ENCODE measurements at places on chromosomes 13 and 19.

- peak; percentile 24 for DNase-seq
Observed at GRCh38 chr13:107457686-107458085, 757.6 kb downstream of the LIG4 start.

- no peak for DNase-seq
Observed at GRCh38 chr13:22336460-22336859, 665.6 kb downstream of the FGF9 start.

DNA sequence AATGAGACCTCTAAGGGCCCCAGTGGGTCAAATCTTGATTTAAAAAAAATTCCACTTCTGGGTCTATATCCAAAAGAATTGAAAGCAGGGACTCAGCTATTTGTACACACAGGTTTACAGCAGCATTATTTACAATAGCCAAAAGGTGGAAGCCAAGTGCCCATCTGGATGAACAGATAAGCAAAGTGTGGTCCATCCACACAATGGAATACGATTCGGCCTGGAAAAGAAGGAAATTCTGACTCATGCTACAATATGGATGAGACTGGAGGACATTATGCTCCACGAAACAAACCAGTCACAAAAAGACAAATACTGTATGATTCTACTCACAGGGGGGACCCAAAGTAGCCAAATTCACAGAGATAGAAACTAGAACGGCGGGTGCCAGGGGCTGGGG, 76.7 kb downstream of the CACNA1A start:
- DNase-seq, result no peak

- no peak for DNase-seq
Observed at GRCh38 chr19:56619121-56619520, 23.8 kb upstream of the SMIM17 start.

GRCh38 chr13:110138700-110139036, 168.3 kb downstream of the COL4A1 start:
- DNase-seq, result no peak

- no peak for DNase-seq
Observed at GRCh38 chr13:30805132-30805537, 69.8 kb downstream of the ALOX5AP start.

- no peak for DNase-seq
Observed at GRCh38 chr19:48713041-48713863, 6.3 kb downstream of the MAMSTR start.

DNA sequence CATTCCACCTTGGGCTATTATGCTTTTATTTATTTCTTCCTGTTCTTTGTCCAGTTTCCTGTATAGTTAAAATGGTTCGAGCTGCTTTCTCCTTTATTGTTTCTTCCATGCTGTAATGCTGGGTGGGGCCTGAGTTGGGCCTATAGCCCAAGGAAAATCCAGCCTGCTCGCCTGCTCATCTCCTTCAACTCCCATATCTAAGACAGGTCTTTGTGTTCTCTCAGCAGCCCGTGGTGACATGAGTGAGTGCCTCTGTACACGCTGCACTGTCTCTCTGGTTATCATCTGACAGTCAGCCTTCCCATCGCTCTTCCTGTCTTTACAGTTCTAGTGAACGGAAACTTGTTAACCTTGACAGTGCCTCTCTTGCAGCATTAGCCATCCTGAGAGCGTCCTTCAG, 221.9 kb upstream of the SLC10A2 start:
- no peak for DNase-seq

DNA sequence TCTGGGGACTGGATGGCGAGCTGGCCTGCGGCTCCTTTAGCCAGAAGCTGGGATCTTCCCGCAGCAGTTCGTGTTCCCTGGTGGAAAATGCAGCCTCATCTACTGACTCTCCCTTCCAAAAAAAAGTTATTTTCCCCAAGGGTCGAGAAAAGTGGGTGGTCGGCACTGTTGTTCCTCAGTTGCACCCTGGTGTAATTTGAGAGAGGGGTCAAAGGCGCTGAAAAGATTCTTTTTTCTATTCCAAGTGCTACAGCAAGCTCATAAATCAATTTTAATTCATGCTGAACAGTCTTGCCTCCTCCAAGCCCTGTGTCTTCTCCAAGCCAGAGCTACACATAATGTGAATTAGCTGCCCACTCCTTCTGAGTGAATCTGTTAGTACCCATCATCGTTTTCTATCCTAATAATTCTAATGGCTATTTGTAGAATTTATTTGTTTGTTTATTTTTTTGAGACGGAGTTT, 774 bp downstream of the SLC25A15 start:
- DNase-seq, result no peak

- no peak for DNase-seq
Observed at GRCh38 chr13:33611121-33611805, 206.7 kb upstream of the RFC3 start.

DNA sequence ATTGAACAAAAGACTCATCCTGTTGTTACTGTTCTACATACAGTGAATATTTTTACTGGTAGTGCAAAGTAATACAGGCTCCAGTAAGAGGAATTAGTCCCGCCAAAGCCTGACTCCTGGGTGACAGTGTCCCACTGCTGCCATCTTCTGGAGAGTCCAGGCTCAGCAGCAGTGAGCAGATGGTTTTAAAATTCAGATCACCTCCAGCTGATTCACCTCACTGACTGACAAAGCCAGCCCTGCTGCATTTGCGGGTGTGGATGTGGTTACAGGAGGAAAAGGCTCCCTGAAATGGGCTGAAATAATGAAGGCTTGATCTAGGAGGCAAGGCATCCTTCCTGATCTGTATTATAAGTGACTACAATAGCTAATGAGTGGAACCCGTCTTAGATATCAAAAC, 18.3 kb downstream of the PABPC3 start:
- DNase-seq, result peak; percentile 46

GRCh38 chr19:44626048-44626624, 12.8 kb downstream of the IGSF23 start:
- no peak for DNase-seq

DNA sequence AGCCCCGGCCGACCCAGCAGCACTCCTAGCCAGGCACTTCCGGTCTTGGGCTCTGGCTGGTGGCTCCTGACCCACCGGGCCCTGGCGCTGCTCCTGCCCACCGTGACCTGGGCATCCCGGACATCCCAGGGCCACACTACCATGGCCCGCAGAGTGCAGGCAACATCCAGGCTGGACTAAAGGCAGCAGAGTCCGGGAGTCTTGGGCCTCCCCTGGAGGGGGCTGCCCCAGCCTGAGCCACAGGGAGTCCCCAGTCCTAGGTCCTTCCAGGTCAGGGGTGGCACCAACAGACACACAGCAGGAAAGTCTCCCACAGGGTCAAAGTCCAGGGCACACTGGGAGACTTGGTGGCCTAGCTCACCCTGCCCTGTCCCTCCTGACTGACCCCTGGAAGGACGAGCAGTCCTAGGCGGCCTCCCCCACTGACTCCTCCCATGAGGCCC, 10.8 kb downstream of the LSM4 start:
- DNase-seq, result no peak
